ENCODE measurements at places on chromosomes 12 and 14.
A peak's percentile ranks its signal among the peaks of the same experiment; 100 is the strongest.

DNA sequence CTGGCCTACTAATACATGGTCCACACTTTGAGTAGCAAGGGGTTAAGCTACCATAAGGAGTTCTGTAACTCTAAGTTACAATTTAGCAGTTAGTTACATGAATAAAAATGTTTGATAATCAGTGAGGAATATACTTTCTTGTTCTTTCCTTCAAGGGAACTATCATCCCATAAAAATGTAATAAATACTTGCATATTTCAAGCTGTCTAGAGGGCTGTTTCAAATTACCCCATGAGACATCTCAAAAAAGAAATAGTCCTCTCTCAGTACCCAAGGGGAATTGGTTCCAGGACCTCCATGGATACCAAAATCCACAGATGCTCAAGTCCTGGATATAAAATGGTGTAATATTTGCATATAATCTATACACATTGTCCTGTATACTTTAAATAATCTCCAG lies 48.7 kb upstream of the GNG2 start:
- DNase-seq: no peak

- no peak for DNase-seq
Observed at GRCh38 chr14:100782516-100783320, 43.2 kb upstream of the MEG3 start.

DNA sequence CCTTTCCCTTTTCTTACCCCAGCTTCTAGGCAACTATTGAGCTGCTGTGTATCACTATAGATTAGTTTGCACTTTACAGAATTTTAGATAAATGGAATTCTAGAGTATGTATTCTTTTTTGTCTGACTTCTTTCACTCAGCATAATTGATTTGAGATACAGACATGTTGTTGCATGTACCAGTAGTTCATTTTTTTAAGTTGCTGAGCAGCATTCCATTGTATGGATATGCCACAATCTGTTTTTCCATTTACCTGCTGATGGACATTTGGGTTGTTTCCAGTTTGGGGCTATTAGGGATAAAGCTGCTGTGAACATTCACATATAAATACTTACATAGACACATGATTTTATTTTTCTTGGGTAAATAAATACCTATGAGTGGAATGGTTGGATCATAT lies 135.7 kb downstream of the IGF1 start:
- no peak for DNase-seq

DNA sequence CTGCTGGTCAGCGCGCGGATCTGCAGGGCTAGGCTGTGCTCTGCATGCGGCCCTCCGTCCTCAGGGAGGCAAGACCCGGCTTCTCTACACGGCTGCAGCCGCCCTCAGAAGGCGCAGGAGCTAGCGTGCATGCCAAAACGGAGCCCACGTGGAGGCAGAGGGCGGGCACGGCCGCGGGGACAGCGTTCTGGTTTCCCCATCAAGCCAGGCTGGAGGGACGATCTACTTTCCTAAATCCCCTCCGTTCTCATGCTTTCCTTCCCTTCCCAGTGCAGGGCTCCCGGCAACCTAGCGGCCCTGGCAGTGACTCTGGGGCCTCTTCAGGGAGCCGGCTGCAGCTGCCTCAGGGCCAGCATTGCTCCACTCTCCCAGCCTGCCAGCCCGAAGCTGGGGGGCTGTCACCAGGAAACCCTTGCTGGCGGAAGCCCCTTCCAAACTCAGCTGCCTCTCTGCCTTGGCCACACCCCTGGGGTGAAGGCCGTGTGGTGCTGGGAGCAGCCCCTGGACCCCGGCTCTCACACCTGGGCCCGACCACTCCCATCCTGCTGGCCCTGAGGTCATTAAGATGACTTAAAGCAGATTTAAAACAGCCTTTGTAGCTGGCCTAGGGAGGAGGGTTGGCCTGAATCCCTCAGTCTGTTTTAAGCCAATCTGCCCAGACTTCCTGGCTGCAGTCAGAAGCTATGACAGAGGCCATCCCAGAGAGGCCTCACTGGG lies 9.2 kb upstream of the GOLGA3 start:
- DNase-seq: no peak

- no peak for DNase-seq
Observed at GRCh38 chr12:67388331-67389138, 119.4 kb downstream of the CAND1 start.

DNA sequence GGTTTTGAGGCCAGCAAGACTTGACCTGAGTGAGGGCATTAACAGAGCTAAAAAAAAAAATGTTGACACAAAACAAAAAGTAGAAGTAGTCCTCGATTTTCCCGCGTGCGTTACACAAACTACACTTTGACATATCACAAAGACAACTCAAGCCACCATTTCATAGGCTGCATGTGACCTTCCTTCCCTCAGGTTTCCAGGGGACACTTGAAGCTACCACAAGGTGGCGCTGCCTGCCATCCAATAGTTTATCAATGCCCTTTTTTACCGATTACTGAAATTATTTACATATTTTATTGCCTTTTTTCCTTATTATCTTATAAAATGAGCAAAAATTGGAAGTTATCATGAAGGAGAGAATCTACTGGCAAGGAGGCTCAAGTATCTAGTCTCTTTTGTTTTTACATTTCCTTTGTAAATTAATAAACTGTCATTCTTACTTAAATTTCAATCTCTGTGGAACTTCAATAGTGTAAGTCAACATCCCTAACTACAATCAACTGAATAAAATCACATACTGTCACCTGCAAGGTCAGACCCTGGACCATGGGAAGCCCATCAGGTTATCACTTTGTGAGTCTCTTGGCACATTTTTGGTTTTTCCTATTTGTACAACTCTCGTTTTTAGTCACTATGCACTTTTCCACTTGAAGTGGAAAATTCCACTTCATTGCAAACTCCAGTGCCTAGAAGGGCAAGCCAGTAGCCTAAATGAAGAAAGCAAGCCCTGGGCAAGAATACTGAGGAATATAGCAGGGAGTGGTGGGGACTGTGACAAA lies 84.6 kb upstream of the CPSF6 start:
- peak; percentile 87 for DNase-seq

DNA sequence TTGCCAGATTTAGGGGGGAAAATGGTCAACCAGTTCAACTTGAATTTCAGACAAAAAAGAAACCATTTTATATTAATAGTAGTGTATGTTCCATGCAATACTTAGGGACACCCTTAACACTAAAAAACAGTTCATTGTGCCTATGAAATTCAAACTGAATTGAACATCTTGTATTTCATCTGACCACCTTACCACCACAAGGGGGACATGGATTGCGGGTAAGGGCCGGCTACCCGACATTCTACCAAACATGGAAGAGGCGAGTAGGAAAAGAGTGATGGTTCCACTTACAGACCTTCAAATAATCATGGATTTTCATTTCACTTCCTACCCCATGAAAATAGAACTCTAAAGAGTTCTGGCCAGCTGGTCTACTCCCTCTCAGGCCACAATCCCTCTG lies 10.3 kb upstream of the STK38L start:
- DNase-seq: no peak

GRCh38 chr14:78637489-78637888 lies 467.3 kb downstream of the NRXN3 start:
- DNase-seq: no peak

DNA sequence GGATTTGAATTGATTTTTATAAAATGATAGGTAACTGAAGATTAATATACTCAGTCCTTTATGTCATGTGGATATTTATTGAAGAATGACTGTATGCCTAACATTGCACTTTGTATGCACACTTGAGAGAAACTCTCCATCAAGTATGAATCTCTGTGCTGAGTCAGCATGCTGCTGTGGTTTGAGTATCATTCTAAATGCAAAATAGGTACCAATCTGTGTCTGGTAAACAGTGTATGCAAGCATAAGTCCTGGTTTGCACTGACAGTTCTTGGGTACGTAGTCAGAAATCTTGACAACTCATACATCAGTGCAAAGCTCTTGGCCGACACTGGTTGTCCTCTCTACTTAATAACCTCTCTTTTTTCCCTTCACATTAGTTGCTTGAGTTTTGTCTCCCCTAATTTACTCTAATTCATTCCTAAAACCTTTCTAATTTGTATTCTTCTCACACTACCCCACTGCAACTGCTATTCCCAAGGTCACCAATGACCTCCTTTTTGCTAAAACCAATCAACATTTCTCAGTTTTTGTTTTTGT lies 21.8 kb downstream of the MGAT4C start:
- no peak for DNase-seq

DNA sequence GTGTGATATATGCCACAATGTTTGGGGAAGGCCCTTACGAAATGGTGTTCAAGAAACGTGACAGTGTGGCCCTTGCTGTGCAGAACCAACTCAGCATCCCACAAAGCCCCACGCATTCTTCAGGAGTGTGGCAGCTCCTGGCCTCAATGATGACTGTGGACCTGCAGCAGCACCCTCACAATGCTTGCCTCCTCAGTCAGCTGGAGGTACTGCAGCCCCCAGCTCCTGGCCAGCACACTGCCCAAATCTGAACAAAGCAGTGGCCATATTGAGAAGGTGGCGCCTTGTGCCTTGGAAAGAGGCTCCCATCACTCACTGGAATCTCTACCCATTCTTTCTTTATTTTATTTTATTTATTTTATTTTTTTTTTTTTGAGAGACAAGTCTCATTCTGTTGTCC lies 10.4 kb downstream of the POLE2 start:
- no peak for DNase-seq

DNA sequence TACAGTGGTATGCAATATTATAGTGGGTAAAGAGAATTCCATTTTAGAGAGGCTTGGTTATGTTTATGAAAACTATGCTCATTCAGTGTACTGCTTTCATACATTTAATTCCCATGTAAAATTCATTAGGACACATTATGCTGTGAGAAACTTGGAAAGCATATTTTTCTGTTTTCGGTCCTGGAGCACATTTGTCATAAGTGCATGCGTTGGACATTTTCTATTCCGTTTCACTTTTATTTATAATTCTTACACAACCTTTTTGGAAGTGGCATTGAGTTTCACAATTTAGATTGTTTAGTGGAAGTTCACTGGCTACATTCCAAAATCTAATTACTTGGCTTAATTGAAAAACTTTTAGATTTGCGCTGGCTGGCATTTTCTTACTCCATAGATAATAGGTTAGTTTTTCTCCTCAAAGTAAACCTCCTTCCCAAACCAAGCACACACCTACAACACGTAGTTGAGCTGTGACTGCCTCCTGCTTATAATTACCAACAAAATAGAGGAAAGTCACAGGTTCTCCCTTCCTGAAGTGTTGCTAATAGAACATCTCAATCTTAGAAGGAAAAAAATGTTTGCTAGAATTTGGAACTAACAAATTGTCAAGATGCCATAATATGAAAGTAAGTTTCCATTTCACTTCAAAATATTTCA lies 938.5 kb downstream of the TRHDE start:
- DNase-seq: no peak

DNA sequence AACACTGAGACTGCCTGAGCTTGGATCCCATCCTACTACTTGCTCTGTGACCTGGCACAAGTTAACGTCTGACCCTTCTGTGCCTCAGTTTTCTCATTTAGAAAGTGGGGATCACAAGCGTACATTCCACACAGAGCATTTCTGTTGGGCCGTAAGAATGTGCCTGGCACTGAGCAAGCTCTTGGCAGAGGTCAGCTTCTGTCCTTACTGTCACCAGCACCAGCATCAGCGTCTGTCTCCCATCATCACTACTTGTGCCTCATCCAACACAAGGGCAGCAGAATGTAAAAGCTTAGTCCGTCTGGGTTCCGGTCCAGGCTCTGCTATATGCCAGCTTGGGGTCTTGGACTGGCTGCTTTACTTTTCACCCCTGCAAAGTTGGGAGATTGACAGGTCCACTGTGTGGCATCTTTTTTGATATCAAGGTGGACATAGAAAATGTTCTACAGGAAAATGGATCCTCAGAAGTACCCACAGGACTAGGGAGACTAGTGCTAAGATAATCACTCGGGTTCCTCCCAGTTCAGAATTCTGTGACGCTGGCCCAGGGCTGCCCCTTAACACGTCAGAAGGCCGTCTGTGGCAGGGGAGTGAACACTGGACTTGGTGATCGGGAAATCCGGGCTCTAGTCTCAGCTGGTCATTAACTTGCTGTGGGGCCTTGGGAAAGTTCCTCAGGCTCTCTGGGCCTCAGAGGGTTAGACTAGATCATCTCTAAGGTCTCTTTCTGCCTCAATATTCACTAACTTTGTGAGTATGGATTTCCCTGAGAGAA lies 65.9 kb downstream of the CACNA1C start:
- DNase-seq: no peak

GRCh38 chr12:52010152-52010622 lies 3.4 kb downstream of the TAMALIN start:
- DNase-seq: no peak

- DNase-seq: no peak
Observed at GRCh38 chr14:91693346-91693745, 38.5 kb downstream of the CATSPERB start.

GRCh38 chr12:124080649-124081048 lies 107.6 kb downstream of the ZNF664 start:
- DNase-seq: no peak

- peak; percentile 29 for DNase-seq
Observed at GRCh38 chr14:90677484-90678050, 138.7 kb downstream of the TTC7B start.

GRCh38 chr14:37591311-37591940 lies 3.6 kb downstream of the FOXA1 start:
- no peak for DNase-seq

- DNase-seq: peak; percentile 61
Observed at GRCh38 chr12:124566997-124567672, at the start of gene NCOR2. Gene NCOR2 (minus strand): TSS chr12:124567612. CDS start chr12:124495251, 72,361 bp downstream.

GRCh38 chr12:112792301-112792700 lies 753 bp downstream of the RPH3A start:
- DNase-seq: no peak

DNA sequence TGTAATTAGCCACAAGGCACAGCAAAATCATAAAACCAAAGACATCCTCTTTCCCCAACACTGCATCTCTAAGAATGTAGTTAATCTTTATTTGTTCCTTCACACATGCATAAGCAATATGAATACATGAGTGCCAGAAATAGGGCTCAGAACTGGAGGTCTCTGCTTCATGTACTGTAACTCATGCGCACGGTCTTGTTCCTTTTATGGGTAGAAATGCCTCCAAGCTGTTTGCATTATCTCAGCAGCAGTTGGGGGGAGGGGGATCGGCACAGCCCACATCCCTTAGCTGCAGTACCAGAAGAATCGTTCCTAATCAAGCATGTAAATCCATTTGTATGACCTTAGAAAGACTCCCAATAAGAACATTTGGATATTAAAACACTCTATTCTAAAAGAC lies 20.0 kb downstream of the RHOJ start:
- no peak for DNase-seq

DNA sequence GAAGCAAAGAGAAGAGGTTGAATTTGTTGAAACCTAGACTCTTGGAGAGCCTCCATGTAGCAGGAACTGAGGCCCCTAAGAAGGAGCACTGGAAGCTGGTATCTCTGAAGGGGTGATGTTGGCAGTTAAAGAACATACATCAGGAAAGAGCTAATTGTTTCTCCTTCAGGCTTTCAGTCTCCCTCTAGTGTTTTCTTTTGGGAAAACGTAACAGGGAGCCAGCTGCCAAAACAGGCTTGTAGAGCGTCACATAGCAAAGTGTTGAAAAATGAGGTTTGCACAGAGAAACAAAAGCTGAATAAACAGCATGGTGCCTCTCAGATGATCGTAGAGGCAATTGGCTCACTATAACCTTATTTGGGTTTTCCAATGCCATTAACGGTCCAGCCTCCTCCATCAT lies 46.9 kb upstream of the CAND1 start:
- DNase-seq: no peak

GRCh38 chr12:87801860-87802720 lies 227.1 kb downstream of the C12orf50 start:
- no peak for DNase-seq

Data from CD4-positive, alpha-beta T cell treated with Interleukin-6 for 4 hours (primary cell).